Activated T-cell treated with anti-CD3 and anti-CD28 coated beads for 24 hours (primary cell): ENCODE measurements at places on chromosomes 12 and 14.

DNA sequence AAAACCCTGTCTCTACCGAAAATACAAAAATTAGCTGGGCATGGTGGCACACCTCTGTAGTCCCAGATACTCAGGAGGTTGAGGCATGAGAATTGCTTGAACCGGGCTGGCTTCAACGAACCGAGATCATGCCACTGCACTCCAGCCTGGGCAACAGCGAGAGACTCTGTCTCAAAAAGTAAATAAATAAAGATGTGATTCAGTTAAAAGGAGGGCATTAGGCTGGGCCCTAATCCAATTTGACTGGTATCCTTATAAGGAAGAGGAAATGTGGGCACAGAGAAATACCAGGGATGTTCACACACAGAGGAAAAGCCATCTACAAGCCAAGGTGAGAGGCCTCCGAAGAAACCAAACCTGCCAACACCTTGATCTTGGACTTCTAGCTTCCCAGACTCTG is 10.1 kb upstream of the DCAF4 start:
- DNase-seq = no peak

GRCh38 chr14:90627478-90627877 is 188.8 kb downstream of the TTC7B start:
- no peak for DNase-seq

- DNase-seq = no peak
These were observed 124.5 kb downstream of the CALM1 start for GRCh38 chr14:90521084-90521929.

DNA sequence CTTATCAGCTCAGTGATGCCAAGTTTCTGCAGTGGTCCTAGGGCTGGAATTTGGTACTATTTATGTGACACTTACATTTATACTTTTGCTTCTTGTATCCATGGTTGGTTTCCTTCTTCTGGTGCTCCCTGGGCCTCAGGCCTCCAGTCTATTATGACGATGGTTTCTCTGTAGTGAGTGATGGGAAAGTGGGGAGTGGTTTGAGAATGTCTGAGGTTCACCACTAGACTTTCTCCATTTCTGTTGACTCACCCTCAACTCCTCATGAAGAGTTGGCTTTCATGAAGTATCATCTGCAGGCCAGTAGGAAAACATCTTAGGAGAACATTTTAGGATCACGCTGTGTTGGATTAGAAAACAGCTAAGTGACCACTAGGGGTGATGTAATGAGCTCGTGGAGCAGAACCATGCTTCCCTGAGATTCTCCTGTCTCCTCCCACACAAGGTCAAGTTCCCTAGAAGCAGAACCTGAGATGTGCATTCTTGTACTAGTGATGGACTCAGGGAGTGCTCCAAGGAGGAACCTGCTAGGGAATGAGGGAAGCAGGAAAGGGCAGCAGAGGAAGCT is 32.1 kb downstream of the RPH3A start:
- no peak for DNase-seq
